ENCODE measurements at places on chromosomes 11 and 22.

DNA sequence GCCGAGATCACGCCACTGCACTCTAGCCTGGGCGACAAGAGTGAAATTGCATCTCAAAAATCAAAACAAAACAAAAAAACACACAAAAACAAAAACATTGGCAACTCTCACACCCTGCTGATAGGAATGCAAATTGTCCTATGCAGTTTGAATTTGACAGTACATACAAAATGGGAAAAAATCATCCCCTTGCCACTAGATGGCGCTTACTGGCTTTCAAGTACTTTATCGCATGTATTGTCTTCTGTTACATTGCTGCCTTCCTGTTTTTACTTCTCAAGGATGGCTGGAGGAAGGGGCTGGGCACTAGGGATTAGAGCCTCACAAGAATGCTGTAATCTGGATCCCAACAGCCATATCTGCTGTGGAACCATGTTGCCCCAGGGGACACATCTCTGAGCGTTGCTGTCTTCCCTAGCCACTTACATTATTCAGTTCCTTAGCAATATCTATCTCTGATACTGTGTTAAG is 59.4 kb upstream of the A4GALT start:
- peak; percentile 63 for DNase-seq

DNA sequence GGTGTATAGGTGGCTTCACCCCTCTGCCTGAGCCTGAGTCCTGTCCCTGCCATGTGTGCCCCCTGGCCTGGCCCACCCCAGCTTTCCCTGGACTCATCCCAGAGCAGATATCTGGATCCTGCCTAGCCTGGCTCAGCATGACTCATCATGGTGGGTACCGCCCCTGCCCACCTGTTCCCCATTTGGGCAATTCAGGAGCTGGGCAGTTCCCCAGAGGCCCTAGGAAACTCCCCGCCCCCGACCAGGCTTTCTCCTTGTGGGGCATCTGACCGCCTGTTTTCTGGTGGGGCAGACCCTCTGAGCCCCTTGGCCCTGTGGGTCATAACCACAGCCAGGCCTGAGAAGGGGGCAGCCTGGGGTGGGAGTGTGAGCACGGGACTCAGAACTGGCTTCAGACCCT is 4.4 kb downstream of the TSPO start:
- no peak for DNase-seq

- no peak for DNase-seq
These were observed 86.3 kb upstream of the CRYBB3 start for GRCh38 chr22:25113316-25113721.

DNA sequence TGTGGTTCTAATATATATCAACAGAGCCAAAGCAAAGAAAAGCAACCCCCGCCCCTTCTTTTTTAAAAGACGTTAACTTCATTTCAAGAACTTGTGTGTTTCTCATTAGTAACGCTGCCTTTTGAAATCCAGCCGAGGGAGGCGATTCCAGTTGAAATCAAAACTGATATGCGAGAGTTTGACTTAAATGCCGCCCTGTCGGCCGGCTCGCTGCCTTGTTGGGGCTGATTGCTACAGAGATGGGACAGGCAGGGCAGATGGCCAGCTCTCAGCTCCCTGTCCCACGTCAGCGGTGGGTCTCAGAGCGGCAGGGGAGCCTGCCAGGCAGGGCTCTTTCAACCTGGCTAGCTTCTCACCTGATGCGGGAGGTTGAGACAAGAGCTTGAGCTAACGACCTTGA is 51.9 kb upstream of the ALX4 start:
- no peak for DNase-seq

GRCh38 chr22:11066458-11067285 is 4461.3 kb upstream of the OR11H1 start:
- DNase-seq = no peak

GRCh38 chr11:89437317-89437716 is 53.9 kb downstream of the NOX4 start:
- no peak for DNase-seq

DNA sequence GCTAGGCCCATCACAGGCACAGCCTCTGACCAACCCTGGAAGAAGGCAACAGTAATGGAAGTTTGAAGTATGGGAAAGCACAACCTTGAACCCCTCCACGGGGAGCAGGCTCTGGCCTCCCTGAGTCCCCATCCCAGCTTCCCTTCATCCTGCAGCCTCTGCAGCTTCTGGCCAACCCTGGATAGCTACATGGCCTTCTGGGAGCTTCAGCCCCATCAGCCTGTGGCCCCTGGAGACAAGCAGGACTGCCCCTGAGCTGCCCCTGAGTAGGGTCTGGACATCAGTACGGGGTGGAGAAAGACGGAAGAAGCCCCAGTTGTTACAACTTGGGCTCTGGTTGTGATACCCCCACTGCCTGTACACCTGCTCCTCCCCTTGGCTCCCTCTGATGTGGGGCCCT is 113.8 kb upstream of the CD82 start:
- DNase-seq = no peak

- no peak for DNase-seq
These were observed 7.1 kb upstream of the ATG16L2 start for GRCh38 chr11:72807021-72807693.

- peak; percentile 2 for DNase-seq
These were observed 62.9 kb downstream of the MYEOV start for GRCh38 chr11:69356703-69357457.

DNA sequence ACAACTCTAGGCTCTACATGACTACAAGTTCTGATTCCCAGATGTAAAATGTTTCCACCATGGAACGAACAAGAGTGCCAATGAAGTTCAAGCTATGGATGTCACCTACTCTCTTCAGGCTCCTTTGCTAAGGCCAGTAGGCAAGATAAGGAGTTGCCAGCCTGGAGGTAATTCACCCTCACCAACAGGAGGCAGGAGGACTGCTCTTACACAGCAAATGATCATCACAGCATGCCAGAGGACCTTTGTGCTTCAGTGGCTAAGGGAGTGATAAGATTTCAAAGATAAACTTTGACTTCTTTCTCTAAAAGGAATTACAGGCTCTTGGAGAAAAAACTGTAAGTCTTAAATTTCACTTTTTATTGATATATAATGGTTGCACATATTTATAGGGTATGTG is 54.1 kb upstream of the SLC36A4 start:
- DNase-seq = no peak

- DNase-seq = no peak
These were observed 35.9 kb upstream of the HORMAD2 start for GRCh38 chr22:30044369-30044768.

GRCh38 chr11:64591257-64592233 is 525 bp downstream of the SLC22A12 start:
- DNase-seq = no peak

DNA sequence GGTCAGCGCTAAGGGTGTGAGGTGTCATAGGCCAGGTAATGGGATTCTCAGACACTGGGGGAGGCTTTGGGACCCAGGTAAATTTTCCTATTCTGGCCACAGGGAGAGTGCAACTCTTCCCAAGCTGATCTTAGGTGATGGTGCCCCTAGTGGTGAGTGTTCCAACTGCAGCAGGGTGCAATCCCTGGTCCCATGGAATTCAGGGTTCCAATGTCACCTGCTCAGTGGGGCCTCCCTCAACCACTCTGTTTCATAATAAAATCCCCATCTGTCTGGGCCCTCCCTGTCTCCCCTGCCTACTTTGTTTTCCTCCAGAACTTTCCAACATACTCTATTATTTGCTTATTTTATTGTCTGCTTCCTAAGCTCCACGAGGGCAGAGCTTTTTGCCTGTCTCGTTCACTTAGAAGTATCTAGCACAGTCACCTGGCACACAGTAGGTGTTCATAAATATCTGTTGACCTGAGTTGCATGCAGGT is 2.9 kb upstream of the SGSM1 start:
- peak; percentile 64 for DNase-seq

DNA sequence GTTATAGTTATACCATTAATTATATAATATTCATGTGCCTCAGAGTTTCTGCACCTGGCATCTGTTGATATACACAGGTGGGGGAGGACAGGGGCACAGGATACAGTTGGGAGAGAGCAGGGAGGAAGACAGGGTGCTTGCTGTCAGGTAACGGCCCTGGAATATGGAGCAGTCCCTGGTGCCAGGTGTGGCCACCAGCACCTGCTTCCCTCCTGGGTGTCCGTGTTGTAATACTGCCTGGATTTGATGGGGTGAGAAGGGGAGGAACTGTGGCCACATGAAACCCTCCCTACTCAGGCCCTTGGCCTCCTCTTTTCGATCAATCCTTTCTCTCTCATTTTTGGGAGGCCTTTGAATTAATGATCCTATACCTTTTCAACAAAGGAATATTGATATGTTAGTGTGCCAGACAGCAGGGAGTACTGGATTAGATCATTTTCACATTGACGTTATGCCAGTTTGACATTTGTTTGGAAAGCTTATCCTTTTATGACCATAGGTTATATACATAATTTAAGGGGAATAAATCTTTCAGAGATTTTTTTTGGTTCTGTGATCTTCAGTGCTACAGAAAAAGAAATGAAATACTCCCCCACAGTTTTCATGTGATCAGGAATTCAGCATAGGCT is 88.6 kb downstream of the TEAD1 start:
- DNase-seq = no peak

- DNase-seq = no peak
These were observed 21.0 kb downstream of the PARVB start for GRCh38 chr22:44045145-44045544.

DNA sequence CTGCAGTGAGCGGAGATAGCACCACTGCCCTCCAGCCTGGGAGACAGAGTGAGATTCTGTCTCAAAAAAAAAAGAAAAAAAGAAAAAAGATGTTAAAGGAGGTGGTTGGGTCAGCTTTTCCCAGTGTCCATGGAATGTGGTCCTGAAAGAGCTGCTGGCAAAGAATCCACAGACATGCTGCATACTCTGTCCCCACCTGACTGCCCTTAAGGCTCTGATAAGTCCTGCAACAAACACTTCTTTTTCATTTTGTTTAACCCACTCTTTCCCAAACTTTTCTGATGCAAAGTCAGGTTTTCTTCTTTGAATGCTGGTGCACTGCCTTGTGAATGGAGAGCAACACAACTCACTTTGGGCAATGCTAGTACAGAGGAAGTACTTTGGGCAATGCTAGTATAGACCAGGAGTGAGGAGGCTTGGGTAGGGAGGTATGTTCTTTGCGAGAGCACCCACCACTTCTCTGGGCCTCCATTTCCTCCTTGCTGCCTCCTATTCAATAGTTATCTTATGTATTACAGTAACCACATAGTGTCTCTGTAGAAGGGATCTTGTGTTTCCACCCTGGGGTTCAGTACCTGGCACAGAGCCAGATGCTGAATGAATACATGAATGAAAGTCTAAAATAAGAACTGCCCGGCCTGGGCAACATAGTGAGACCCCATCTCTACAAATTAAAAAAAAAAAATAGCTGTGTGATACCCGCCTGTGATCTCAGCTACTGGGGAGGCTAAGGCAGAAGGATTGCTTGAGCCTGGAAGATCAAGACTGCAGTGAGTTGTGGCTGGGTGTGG is 18.9 kb downstream of the LIF start:
- no peak for DNase-seq

GRCh38 chr22:37304595-37305343 is 22.5 kb downstream of the CYTH4 start:
- DNase-seq = no peak

DNA sequence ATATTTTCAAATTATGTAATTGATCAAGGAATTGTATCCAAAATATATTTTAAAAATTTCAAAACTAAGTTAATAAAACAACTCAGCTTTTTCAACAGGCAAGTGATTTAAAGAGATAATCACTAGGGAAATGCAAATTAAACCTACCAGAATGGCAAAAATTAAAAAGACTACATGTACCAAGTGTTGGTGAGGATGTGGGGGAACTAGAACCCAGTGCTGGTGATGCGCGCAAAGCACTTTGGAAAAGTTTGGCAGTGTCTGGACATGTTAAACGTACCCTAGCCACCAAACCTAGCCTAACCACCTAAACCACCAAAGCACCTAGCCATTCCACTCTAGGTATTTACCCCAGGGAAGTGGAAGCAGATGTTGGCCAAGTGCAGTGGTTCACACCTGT is 22.9 kb downstream of the PACSIN2 start:
- no peak for DNase-seq

GRCh38 chr11:43145653-43146052 is 166.1 kb upstream of the API5 start:
- DNase-seq = no peak

GRCh38 chr11:102416976-102417375 is 35.6 kb downstream of the TMEM123 start:
- DNase-seq = no peak

DNA sequence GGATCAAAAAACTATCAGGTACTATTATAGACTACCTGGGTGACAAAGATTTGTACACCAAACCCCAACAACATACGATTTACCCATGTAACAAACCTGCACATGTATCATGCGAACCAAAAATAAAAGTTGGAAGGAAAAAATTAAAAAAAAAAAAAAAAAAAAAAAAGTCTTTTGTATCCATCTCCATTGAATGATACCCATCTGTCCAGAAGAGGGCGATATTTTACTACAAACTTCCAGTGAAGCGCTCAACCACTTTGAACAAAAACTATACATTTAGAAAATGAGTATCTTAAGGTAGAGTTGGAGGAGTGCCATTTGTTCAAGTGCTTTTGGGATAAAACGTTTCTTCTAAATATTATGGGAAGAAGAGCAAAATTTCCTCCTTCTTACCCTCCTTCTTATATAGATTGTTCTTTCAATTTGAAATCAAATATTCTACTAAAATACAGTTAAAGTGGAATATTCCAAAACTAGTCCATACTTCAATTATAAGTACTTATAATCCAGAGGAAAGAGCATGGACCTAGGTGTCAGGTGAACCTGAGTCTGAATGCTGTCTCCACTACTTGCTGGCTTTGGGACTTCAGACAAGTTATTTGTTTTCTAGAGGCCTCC is 23.3 kb downstream of the ARL14EP start:
- DNase-seq = no peak

- DNase-seq = no peak
These were observed 8.8 kb upstream of the OR2AT4 start for GRCh38 chr11:75105462-75105925.

DNA sequence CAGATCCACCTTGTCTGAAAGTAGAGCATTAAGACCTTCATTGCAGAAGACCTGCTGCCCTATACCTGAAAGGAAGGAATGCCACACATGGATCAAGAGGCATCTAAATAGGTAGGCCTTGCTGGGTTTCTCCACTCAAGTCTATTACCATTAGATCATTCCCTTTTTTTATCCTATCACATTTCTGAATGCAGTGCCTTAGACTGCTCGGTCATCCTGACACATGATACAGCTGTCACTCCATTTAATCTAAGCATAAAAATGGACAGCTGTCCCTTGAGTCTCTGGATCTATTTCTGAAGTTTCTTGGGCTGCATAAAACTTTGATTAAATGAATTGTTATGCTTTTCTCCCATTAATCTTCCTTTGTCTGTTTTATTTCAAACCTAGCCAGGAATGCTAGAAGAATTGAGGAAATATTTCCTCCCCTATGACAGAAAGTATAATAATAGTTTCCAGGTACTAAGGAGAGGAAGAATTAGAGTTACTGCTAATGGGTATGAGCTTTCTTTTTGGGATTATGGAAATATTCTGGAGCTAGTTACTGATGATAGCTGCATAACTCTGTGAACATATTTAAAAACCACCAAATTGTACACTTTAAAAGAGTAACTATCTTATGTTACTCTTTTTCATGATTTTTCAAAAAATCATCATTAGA is 88.0 kb downstream of the DLG2 start:
- no peak for DNase-seq
